ENCODE measurements at places on chromosomes 5 and 9.

GRCh38 chr5:140973550-140973949 is 7.3 kb downstream of the PCDHAC2 start:
- no peak for DNase-seq

DNA sequence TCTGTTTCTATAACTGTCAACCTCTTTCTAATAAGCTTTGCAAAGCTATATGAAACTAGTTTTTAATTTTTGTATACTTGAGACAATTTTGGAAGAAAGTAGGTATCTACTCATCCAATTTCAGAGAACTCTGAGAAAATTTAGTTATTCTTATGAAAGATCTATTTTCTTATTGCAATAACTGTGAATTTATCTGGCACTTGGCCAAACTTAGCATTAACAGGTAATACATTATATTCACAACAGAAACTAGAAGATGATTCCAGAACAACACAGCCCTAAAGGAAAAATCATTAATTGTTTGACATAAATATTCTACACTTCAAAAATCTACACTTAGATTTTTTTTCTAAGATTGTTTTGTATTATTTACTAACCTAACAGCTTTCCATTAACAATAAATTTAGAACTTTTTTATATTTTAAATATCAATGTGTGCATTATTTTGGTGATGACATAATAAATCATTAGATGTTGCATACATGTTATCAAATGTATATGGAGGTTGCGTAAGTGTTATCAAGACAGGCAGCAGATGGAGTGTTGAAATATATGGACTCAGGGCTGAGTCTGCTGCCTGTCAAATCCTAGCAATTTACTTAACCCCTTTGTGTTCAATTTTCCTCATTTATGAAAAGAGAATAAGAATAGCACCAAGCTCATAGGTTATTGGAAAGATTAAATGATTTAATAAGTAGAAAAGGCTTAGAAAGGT is 141.8 kb downstream of the MUSK start:
- DNase-seq: no peak

DNA sequence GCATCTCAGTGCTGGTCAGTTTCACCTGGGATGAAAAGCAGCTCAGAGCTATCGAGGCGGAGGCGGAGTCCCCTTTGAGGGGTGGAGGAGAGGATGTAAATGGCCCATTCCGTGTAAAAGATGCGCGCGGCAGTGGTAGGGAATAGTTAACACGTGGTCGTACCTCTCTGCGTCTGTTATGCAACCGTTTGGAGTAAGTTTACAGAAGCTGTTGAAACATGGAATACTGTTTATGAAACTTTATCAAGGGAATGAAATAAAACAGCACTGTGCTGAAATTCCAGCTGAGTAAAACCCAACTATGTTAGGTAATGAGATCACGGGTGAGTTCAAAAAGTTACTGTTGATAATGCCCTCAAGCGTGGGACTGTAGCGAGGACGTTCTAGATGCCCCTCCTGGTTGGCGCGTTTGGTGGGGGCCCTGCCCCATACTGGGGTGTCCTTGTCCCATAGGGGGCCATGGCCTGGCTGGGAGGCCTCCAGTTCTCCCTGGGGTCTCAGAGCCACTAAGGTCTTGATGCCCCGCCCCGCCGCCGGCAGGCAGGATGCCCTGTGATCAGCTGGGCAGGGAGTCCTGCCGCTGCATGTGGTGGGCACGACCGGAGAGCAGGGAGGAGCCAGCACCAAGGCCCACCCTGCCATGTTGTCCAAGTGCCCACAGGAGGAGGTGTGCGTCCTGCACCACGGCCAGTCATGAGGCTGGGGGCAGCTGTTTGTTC is 90.9 kb downstream of the COL5A1 start:
- DNase-seq: no peak

DNA sequence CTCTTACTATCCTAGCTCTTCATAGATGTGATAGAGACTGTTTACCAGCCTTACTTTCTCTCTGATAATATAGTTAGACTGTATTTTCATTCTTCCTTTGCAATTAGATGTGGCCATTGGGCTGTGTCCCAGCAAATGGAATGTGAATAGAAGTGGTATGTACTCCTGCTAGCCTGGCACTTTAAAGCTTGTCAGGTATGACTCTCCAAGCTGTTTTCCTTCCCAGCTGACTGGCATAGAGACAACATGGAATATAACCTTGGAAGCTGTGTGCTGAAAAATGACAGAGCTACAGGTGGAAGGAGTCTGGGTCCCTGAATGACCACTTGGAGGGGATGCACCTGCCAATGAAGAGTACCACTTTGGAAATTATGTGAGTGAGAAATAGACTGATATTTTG is 116.2 kb downstream of the DIRAS2 start:
- DNase-seq: no peak

- DNase-seq: no peak
These were observed 294.1 kb upstream of the CD180 start for GRCh38 chr5:67490543-67491321.

DNA sequence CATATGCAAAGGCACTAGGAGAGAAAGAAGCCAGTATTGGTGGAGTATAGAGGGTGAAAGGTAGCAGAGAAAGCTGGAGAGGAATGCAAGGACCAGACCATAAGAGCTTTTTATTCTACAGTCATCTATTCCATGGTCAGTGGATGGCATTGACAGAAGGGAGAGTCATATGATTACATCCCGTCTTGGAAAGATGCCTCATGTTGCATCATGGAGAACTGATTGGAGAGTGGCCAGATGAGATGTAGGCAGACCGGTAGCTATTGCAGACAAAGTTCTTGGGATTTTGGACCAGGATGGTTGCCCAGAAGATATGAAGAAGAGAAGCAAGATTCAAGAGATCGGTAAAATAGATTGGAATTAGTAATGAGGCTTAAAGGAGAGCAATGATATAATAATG is 260.7 kb downstream of the CHSY3 start:
- no peak for DNase-seq

DNA sequence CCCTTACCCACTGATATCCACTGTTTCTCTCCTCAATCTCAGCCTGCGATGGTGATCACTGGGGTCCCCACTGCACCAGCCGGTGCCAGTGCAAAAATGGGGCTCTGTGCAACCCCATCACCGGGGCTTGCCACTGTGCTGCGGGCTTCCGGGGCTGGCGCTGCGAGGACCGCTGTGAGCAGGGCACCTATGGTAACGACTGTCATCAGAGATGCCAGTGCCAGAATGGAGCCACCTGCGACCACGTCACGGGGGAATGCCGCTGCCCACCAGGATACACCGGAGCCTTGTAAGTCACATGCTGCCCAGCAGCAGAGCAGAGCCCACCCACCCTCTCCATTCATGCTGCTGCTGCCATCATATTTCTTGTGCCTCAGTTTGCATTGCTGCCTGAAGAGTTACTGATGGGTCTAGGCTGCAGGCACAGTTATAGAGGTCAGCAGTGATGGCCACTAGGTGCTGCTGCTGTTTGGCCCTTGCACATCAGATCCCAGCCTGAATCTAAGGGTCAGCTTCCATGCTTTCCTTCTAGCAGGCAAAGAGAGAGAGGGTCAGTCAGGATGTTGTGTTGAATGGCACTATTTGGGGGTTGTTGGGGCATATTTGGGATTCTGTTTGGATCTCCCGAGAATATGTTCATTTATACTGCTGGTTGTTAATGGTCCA is 106.0 kb downstream of the MEGF10 start:
- no peak for DNase-seq

GRCh38 chr9:13718539-13718938 is 439.0 kb upstream of the MPDZ start:
- DNase-seq: no peak

- no peak for DNase-seq
These were observed 7.7 kb downstream of the ZNF622 start for GRCh38 chr5:16457853-16458252.

GRCh38 chr5:171688696-171689495 is 96.7 kb upstream of the SMIM23 start:
- no peak for DNase-seq

Measured in activated CD8-positive, alpha-beta T cell treated with anti-CD3 and anti-CD28 coated beads for 36 hours (primary cell).